A549 treated with AZD2906 at 1 μM for 4 hours (cell line): ENCODE measurements at places on chromosomes 13 and 19. TPM values are rescaled to one million over a fixed set of nuclear protein-coding genes. Genes with fewer than 3 reads are reported as not detected.

CEACAM1 gene
- 1.7 to 2.3 TPM (median 2.0 TPM) in 5 replicates for total RNA-seq

OR7A5 gene
- total RNA-seq = not detected in 5 replicates

PABPC3 gene
- 0.10 to 0.18 TPM (median 0.16 TPM) in 5 replicates for total RNA-seq

ELANE gene
- 0.14 to 0.23 TPM (median 0.16 TPM) in 5 replicates for total RNA-seq

KANK2 gene
- total RNA-seq = 39.9 to 52.5 TPM (median 48.0 TPM) in 5 replicates

FFAR2 gene
- 0.02 TPM in 1 of 5 replicates, not detected in the others for total RNA-seq

URAD gene
- total RNA-seq = not detected in 5 replicates

FGF22 gene
- total RNA-seq = 0.46 to 0.82 TPM (median 0.66 TPM) in 5 replicates

FNDC3A gene
- total RNA-seq = 16.7 to 27.5 TPM (median 21.7 TPM) in 5 replicates

EPSTI1 gene
- total RNA-seq = 0.28 to 0.57 TPM (median 0.41 TPM) in 5 replicates

NLRP11 gene
- total RNA-seq = 0.01 to 0.03 TPM (median 0.03 TPM) in 4 of 5 replicates, not detected in the other

ZNF132 gene
- 0.07 to 0.11 TPM (median 0.09 TPM) in 5 replicates for total RNA-seq

ELSPBP1 gene
- not detected in 5 replicates for total RNA-seq

TGFBR3L gene
- total RNA-seq = 0.63 to 2.0 TPM (median 1.7 TPM) in 5 replicates

ELOF1 gene
- 84.8 to 114 TPM (median 99.8 TPM) in 5 replicates for total RNA-seq

ACER1 gene
- total RNA-seq = not detected in 5 replicates

WDR62 gene
- 21.3 to 28.1 TPM (median 25.4 TPM) in 5 replicates for total RNA-seq

RASAL3 gene
- 0.03 to 0.16 TPM in 2 of 5 replicates, not detected in the others for total RNA-seq

ZNF382 gene
- total RNA-seq = 0.01 to 0.10 TPM (median 0.02 TPM) in 3 of 5 replicates, not detected in the others

ZNF813 gene
- total RNA-seq = 0.16 to 0.32 TPM (median 0.19 TPM) in 5 replicates

CEACAM5 gene
- 1.0 to 2.0 TPM (median 1.5 TPM) in 5 replicates for total RNA-seq

ZNF99 gene
- total RNA-seq = not detected in 5 replicates

ATP1A3 gene
- total RNA-seq = 3.3 to 4.9 TPM (median 4.2 TPM) in 5 replicates

RNF225 gene
- 0.13 to 0.19 TPM (median 0.16 TPM) in 4 of 5 replicates, not detected in the other for total RNA-seq

KL gene
- total RNA-seq = 0.02 to 0.06 TPM (median 0.03 TPM) in 5 replicates

ZNF208 gene
- not detected in 5 replicates for total RNA-seq

ARHGAP45 gene
- 2.8 to 5.5 TPM (median 5.4 TPM) in 5 replicates for total RNA-seq

FCER2 gene
- total RNA-seq = not detected in 5 replicates

ZNF766 gene
- total RNA-seq = 6.6 to 11.2 TPM (median 8.3 TPM) in 5 replicates

FEM1A gene
- 5.5 to 5.8 TPM (median 5.7 TPM) in 5 replicates for total RNA-seq

NLRP4 gene
- 0.02 TPM in 1 of 5 replicates, not detected in the others for total RNA-seq

ZNF729 gene
- total RNA-seq = not detected in 5 replicates

RASL11A gene
- 2.8 to 7.7 TPM (median 4.8 TPM) in 5 replicates for total RNA-seq

AP1M2 gene
- total RNA-seq = 26.1 to 54.3 TPM (median 40.6 TPM) in 5 replicates

ZNF497 gene
- total RNA-seq = 0.82 to 1.3 TPM (median 1.2 TPM) in 5 replicates

MBD3L3 gene
- total RNA-seq = not detected in 5 replicates

FXYD5 gene
- 179 to 222 TPM (median 213 TPM) in 5 replicates for total RNA-seq

POGLUT2 gene
- total RNA-seq = 4.9 to 6.3 TPM (median 5.8 TPM) in 5 replicates

LRG1 gene
- 0.06 to 0.20 TPM (median 0.11 TPM) in 5 replicates for total RNA-seq

PTGIR gene
- total RNA-seq = 0.03 to 0.09 TPM in 2 of 5 replicates, not detected in the others

KLK4 gene
- total RNA-seq = 0.14 to 0.17 TPM (median 0.16 TPM) in 3 of 5 replicates, not detected in the others

MBD3L2 gene
- total RNA-seq = not detected in 5 replicates

ANKRD24 gene
- total RNA-seq = 0.17 to 0.29 TPM (median 0.24 TPM) in 5 replicates

MEX3D gene
- 6.8 to 12.2 TPM (median 11.9 TPM) in 5 replicates for total RNA-seq

RNF17 gene
- not detected in 5 replicates for total RNA-seq

CGB1 gene
- not detected in 5 replicates for total RNA-seq

TMEM147 gene
- total RNA-seq = 346 to 443 TPM (median 420 TPM) in 5 replicates

NCAN gene
- total RNA-seq = 0.02 to 0.08 TPM (median 0.06 TPM) in 5 replicates

HSPBP1 gene
- 121 to 154 TPM (median 139 TPM) in 5 replicates for total RNA-seq

NAPSA gene
- 0.51 to 1.0 TPM (median 0.87 TPM) in 5 replicates for total RNA-seq

STXBP2 gene
- total RNA-seq = 31.5 to 43.4 TPM (median 41.1 TPM) in 5 replicates
